Stimulated activated CD8-positive, alpha-beta memory T cell treated with anti-CD3 and anti-CD28 coated beads, Interleukin-12 subunit alpha, Interleukin-12 subunit beta, amount 100 ng/mL, for 4 hours (primary cell): ENCODE measurements at places on chromosomes 16 and 17.

DNA sequence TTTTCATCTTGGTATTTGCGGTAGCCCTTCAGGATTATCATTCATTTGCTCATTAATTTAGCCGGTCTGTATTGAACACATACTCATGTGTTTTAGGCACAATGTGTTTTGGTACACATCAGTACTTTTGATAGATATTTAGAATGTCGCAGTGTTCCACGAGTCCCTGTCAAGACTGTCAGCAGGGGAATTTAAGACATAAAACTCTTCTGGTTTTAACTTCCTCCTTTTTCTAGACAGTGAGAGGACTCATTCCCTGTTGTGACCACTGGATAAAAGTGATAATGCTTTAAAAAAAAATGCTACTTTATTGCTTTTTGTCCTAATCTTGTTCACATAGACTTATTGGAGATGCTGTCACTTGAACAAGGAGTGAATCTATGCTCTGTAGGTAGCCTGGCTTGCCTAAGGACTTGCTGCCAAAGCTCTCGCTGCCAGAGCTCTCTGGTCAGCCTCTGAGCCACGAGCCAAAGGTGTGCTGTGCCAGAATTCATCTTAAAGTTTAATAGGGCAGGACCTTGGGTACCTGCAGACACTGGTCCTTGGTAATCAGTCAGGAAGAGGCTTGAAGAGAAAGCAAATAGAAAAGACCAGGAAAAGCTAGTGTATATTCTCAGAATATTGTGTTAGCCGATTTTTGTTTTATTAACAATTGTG lies 5.4 kb downstream of the DCAF7 start:
- DNase-seq = no peak

DNA sequence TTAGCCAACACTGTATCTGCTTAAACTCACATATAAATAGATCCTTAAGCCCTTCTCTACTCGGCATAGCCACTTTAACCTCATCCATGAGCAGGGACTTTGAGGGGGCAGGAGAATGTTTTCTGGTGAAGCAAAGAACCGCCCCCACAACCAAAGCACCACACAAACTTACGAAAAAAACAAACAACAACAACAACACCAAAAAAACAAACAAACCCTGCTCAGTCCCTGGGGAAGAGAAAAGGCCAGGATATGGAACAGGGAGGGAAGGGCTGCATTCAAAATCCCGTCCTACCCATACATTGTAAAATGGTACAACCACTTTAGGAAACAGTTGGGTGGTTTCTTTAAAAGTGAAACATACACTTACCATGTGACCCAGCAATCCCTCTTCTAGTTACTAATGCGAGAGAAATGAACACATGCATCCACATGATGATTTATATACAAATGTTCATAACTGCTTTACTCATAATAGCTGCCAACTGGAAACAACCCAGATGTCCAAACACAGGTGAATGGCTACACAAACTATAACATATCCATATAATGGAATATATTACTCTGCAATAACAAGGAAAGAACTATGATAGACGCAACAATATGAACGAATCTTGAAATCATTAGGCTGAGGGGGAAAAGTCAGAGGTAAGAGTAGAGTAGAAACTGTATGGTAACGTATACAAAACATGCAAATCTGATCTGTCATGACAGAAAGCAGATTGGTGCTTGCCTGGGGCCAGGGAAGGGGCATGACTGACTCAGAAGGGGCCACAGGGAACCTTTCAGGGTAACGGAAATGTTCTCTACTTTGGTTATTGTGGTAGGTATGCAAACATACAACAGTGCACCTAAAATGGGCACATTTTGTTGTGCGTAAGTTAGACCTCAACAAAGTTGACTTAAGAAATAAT lies 37.7 kb upstream of the TOB1 start:
- DNase-seq = no peak

- no peak for DNase-seq
These were observed 1.4 kb upstream of the ITGB3 start for GRCh38 chr17:47252209-47252608.

DNA sequence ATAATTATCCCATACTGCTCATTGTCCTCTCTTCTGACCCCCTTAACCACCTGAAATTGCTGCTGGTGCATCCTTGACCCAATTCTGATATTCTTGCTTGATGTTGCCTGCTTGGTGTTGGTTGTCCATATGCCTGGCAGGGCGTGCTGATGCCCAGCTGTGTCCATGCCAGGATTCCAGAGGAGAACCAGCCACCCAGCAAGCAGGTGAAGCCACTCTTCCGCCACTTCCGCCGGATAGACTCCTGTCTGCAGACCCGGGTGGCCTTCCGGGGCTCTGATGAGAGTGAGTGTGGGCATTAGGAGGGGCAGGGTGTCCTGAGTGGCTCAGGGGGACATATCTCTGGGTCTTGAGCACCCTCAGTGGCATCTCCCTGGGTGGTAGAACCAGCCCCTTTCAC lies 11.4 kb downstream of the RAPGEFL1 start:
- no peak for DNase-seq

DNA sequence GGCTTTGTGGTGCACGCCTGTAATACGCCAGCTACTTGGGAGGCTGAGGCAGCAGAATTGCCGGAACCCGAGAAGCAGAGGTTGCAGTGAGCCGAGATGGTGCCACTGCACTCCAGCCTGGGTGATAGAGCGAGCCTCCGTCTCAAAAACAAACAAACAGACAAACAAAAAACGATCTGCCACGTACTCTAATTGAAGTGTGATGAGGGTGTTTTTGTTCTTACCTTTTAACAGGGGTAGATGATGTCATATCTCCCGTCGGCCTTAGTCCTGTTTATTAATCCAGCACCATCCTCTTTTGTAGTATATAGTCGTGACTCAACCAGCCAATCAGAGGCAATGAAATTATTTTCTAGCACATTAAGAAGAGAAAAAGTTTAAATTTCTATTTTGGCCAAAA lies 58.5 kb downstream of the IQCK start:
- DNase-seq = no peak

DNA sequence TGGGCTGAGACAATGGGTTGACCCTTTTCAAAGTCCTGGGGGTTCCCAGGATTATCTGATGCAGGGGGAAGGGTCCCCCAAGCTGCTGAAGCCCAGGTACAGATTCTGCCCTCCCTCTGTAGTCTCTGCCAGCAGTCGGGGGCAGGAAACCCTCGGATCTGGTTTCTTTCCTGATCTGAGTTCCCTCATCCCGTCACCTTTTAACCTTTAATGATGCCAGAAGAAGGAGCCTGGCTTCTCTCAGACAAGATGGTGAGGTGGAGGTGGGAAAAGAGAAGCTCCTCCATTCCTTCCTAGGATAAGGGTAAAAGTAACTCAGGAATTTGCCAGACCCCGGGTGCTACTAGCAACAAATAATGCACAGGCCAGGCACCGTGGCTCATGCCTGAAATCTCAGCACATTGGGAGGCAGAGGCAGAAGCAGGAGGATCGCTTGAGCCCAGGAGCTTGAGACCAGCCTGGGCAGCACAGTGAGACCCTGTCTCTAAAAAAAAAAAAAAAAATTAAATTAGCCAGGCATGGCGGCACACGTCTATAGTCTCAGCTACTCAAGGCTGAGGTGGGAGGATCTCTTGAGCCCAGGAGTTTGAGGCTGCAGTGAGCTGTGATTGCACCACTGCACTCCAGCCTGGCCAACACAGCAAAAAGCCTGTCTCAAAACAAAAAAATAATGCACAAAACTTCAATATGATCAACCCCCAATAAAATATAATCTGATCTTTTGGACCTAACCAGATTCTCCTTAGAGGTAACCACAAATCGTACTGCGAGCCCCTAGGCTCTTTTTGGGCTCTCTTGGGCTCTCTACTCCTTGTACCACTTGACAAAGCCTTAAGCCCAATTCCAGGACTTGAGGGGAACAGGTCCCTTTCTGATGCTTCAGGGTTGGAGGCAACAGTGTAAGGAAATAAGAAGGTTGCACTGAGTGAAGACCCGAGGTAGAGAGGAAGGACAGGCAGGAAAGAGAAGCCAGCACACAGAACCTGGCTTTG lies 5.7 kb downstream of the CDC42EP4 start:
- no peak for DNase-seq

DNA sequence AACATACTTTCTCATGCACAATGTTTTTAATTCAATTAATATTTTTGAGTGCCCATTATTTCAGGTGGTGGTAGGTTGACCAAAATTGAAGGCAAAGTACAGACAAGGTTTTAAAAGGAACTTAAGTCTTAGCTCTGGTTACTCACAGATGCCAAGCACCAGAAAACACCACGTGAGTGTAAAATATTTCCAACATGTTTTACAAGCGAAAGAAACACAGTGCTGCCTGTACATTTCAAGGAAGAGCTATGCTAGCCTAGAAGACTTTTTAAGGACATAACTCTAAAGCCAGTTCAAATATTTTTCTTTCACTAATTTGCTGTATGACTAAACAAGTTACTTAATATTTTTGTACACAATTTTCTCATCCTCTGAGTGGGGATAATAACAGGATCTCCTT lies 736.4 kb upstream of the GOT2 start:
- DNase-seq = no peak

DNA sequence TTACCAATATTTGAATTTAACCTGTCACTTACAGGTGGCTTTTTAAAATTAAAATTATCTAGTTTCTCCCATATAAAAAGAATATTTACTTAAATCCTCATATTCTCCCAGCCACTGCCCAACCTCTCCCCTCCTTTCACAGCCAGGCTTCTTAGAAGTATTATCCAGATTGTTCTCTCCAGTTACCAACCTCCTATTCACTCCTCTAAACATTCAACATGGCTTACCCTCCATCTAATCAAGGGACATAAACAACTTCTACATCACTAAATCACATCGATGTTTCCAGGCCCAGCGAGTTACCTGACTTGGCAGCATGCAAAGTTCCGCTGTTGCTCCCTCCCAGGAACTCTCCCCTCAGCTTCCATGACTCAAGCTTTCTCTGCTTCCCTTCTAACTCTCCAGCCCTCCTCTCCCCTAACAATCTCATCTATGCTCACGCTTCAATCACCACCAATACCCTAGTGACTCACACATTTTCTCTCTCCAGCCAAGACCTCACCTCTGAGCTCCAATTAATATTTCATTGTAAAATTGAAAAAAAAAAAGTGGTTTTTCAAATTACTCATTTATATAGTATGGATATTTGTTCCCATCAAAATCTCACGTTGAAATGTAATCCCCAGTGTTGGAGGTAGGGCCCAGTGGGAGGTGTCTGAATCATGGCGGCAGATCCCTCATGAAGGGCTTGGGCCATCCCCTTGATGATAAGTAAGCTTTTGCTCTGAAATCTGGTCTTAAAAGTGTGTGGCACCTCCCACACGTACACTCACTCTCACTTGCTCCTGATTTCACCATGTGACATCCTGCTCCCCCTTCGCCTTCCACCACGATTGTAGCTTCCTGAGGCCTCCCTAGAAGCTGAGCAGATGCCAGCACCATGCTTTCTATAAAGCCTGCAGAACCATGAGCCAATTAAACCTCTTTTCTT lies 88.5 kb downstream of the HELZ start:
- no peak for DNase-seq

GRCh38 chr16:1537763-1538289 lies 4.4 kb downstream of the TMEM204 start:
- DNase-seq = no peak
